ENCODE measurements at places on chromosomes 2 and 18. TPM values are rescaled to one million over a fixed set of nuclear protein-coding genes. Genes with fewer than 3 reads are reported as not detected.
A peak's percentile ranks its signal among the peaks of the same experiment; 100 is the strongest.

- H3K36me3 ChIP-seq, result no peaks in the 10 kb centered on the region
- H3K4me3 ChIP-seq, result no peak overlapping the region
- H3K27ac ChIP-seq, result no peak overlapping the region
- no peak for DNase-seq
- H3K4me1 ChIP-seq, result no peaks in the 10 kb centered on the region
These were observed 176.5 kb downstream of the MREG start for GRCh38 chr2:215836881-215837280.

DNA sequence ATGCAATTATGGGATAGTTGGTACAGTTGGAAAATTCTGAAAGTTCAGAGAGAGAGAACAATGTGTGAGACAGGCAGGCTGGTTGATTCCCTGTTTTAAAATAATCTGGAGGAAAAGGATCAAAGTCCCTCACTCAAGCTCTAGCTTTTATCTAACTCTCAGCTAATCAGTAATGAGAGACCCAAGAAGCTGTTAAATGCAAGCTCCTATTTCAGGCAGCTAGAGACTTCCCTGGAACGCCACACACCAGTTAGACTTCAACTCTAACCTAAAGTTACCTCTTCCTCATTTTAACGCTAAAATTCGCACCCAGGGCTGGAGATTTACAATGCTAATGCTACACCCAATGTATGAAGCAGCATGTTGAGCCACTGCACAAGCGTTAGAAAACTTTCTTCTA is 243.1 kb downstream of the EN1 start:
- H3K36me3 ChIP-seq, result no peaks in the 10 kb centered on the region
- DNase-seq, result no peak
- H3K27ac ChIP-seq, result no peak overlapping the region

GRCh38 chr18:49133112-49133511 is 182.3 kb upstream of the SMAD7 start:
- H3K4me1 ChIP-seq, result no peaks in the 10 kb centered on the region
- DNase-seq, result no peak
- no peaks in the 10 kb centered on the region for H3K36me3 ChIP-seq
- no peak overlapping the region for H3K4me3 ChIP-seq

MLPH gene
- not detected for total RNA-seq

GRCh38 chr2:136246086-136246669 is 128.2 kb upstream of the CXCR4 start:
- H3K4me3 ChIP-seq, result no peak overlapping the region
- H3K27ac ChIP-seq, result no peak overlapping the region
- DNase-seq, result no peak
- peaks cover 9% of the 10 kb centered on the region for H3K27me3 ChIP-seq
- peaks cover 38% of the 10 kb centered on the region for H3K4me1 ChIP-seq

DNA sequence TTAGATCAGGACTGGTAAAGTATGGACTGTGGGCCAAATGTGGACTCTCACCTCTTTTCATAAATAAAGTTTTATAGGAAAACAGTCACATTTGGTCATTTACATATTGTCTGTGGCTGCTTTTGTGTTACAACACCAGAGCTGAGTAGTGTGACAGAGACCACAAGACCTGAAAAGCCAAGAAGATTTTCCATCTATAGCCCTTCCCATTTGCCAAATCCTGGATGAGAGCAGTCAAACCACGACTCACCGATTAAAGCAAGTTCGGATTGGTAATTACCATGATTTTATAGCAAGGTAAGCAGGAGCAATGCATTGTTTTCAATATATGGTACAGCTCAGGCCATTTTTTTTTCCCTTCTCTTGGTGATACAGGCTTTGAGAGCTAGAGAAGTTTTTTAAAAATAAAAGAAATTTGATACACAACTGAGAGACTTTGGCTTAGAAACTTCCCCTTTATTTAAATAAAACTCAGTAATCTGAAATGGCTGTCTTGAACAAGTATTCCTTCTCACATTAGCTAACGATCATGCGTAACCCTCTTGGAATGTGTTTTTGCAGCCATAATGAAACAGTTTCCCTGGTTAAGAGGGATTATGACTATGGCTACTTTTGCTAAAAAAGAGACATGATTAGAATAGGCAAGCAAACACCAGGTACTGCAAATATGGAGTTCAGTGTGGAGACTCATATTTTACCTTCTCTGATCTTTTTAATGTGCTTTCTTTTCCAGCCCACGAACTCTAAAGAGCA is 9.5 kb upstream of the MALL start:
- H3K27ac ChIP-seq, result no peak overlapping the region
- peaks cover 2% of the 10 kb centered on the region for H3K4me1 ChIP-seq
- H3K27me3 ChIP-seq, result peaks cover 6% of the 10 kb centered on the region

GRCh38 chr2:174925046-174925784 is 80.0 kb downstream of the CHN1 start:
- H3K27me3 ChIP-seq, result no peaks in the 10 kb centered on the region
- no peak overlapping the region for H3K4me3 ChIP-seq
- no peaks in the 10 kb centered on the region for H3K4me1 ChIP-seq
- no peak overlapping the region for H3K27ac ChIP-seq

DNA sequence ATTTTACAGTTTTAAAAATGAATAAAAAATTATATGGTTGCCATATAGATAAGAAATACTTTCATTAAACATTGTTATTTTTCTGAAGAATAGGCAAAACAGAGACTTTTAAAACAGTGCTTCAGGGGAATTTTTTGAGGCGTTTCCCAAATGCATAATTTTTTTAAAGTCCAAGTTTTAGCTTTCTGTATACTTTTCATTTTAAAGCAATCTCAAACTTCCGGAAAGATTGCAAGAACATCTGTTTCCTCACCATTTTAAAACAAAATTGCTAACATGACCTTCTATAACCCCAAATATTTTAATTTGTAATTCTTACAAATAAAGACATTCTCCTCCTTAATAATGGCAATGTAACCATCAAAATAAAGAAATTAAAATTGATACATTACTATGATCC is 15.1 kb upstream of the MBD2 start:
- no peak overlapping the region for H3K4me3 ChIP-seq
- no peak for DNase-seq
- H3K4me1 ChIP-seq, result no peaks in the 10 kb centered on the region
- H3K27ac ChIP-seq, result no peak overlapping the region

DNA sequence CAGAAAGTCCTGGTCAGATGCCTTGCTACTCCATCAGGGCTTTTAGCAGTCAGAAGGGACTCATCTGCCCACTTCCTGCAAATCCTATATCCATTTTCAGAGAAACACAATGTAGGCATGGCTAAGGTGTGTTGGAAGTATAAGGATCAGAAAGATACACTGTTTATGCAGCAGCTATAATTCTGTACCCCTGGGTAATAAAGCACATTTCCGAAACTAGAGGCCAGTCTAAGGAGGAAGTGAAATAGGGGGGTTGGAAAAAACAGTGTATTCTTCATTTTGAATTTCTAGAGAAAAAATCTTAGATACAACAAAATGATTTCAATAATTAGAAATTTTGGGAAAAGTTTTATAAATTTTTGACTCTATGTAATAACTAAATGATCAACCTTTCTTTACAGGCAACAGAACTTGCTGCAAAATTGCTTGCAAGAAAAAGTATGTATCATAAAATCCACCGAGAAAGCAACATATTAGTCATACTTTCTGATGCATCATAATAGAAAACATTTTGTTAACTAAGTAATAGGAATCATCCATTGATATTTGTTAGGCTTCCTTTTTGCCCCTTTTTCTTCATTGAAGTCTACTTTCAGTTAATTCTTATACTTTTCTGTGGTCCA is 47.4 kb downstream of the FSIP2 start:
- no peaks in the 10 kb centered on the region for H3K4me1 ChIP-seq
- H3K27me3 ChIP-seq, result no peaks in the 10 kb centered on the region
- no peaks in the 10 kb centered on the region for H3K36me3 ChIP-seq
- H3K4me3 ChIP-seq, result no peak overlapping the region

GRCh38 chr2:72846171-72847095 is 20.6 kb upstream of the EXOC6B start:
- peaks cover 13% of the 10 kb centered on the region for H3K27me3 ChIP-seq
- no peak for DNase-seq
- no peak overlapping the region for H3K27ac ChIP-seq

DNA sequence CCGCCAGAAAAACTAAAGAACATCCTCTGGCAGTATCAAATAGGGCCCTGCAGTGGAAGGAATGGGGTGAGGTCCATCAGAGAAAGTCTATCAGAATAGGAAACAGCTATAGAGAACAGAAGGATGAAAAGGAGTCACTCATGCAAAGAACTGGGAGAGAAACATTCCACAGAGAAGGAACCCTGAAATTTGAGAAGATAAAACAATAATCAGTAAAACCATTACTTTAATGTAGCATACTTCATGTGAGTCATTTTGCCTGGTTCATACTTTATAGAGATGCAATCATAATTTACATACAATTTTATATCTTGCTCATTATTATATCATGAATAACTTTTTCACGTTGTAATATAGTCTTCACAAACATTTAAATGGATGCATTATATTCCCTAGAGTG is 402.2 kb downstream of the NCKAP5 start:
- H3K27me3 ChIP-seq, result no peaks in the 10 kb centered on the region
- H3K36me3 ChIP-seq, result no peaks in the 10 kb centered on the region
- no peak overlapping the region for H3K4me3 ChIP-seq

DNA sequence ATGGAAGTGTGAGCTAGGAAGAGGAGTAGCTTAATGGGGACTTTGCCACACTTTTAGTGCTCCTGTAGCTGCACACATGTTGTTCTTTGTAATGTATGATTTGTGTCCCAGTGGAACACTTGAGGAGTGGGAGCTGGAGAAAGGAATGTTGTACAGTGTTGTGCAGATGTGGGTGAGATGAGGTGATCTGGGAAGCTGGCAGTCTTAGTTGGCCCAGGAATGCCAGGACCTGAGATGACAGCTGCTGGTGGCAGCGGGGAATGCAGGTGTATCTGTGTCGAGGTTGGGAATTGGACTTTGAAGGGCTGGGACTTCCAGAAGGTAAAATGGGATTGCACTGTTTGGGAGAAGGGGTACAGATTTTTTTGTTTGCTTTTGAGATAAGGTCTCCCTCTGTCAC is 23.6 kb downstream of the NEDD4L start:
- H3K27ac ChIP-seq, result no peak overlapping the region
- H3K36me3 ChIP-seq, result no peaks in the 10 kb centered on the region
- DNase-seq, result no peak
- H3K4me3 ChIP-seq, result no peak overlapping the region
- H3K4me1 ChIP-seq, result no peaks in the 10 kb centered on the region

KYNU gene
- not detected for total RNA-seq

- H3K27ac ChIP-seq, result no peak overlapping the region
- H3K4me3 ChIP-seq, result no peak overlapping the region
- no peaks in the 10 kb centered on the region for H3K4me1 ChIP-seq
- DNase-seq, result no peak
- no peaks in the 10 kb centered on the region for H3K27me3 ChIP-seq
- H3K36me3 ChIP-seq, result no peaks in the 10 kb centered on the region
These were observed 95.1 kb upstream of the L3MBTL4 start for GRCh38 chr18:6509832-6510231.

ABCB11 gene
- total RNA-seq, result not detected

GRCh38 chr2:120396013-120396860 is 50.3 kb downstream of the INHBB start:
- H3K27me3 ChIP-seq, result no peaks in the 10 kb centered on the region
- H3K36me3 ChIP-seq, result no peaks in the 10 kb centered on the region
- no peaks in the 10 kb centered on the region for H3K4me1 ChIP-seq
- DNase-seq, result no peak
- H3K27ac ChIP-seq, result no peak overlapping the region

DPYSL5 gene
- not detected for total RNA-seq

- no peaks in the 10 kb centered on the region for H3K4me1 ChIP-seq
- no peaks in the 10 kb centered on the region for H3K36me3 ChIP-seq
- no peaks in the 10 kb centered on the region for H3K27me3 ChIP-seq
- DNase-seq, result no peak
- no peak overlapping the region for H3K27ac ChIP-seq
- H3K4me3 ChIP-seq, result no peak overlapping the region
These were observed 491.2 kb downstream of the PIK3C3 start for GRCh38 chr18:42446195-42446594.

DNA sequence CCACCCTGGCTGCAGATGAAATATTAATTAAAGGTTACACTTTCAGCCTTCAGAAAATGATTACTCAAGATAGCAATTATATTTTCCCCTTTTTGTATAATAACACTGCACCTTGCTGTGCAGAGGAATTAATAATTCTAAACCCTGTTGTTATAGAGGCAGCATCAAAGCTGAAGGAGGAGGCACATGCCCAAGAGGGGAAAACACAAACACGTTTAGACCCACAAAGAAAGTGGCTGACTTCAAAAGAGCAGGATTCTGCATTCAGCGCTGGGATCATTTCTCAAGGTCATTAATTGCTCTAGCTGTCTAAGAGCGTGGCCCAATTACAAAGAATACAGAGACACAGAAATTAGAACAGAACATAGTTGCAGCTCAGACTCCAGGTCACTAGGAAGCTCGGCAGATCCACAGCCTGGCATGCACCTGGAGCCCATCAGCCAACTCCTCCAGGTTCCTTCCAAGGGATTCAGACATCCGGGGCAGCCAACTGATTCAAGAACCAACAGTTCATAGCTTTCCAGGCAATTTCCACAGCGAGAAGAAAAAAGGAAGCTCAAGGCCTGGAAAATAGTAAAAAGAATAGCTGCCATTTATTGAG is 102.3 kb upstream of the ID2 start:
- peaks cover 11% of the 10 kb centered on the region for H3K27me3 ChIP-seq
- DNase-seq, result no peak
- no peaks in the 10 kb centered on the region for H3K36me3 ChIP-seq
- H3K4me1 ChIP-seq, result peaks cover 76% of the 10 kb centered on the region
- H3K4me3 ChIP-seq, result no peak overlapping the region
- H3K27ac ChIP-seq, result no peak overlapping the region

DNA sequence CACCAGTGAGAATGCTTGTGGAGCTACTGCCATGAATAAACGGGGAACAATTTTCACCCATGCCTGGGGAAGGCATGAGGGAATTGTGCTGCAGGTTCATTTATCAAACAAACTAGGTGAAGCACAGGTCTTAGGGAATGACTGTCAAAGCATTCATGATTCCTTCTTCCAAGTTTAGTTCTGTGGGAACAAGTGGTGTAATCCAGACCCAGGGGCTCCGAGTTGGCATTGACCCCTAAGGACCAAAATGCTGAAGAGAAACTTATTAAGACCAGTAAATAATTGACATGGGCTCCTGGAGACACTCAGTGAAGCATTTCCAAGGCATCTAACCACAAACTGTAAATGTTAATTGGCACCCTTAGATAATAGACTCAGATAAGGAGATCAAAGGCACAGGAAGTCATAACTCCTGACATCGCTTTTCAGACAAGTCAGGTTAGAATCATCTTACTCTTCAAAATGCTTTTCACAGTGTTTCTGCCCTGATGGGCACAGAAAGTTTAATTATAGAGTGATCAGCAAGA is 96.9 kb downstream of the SPP2 start:
- peaks cover 29% of the 10 kb centered on the region for H3K4me1 ChIP-seq
- no peak for DNase-seq
- peaks cover 4% of the 10 kb centered on the region for H3K36me3 ChIP-seq
- H3K27ac ChIP-seq, result peak overlapping the region; percentile 50
- peaks cover 3% of the 10 kb centered on the region for H3K27me3 ChIP-seq

DAW1 gene
- not detected for total RNA-seq

CROCC2 gene
- not detected for total RNA-seq

DNA sequence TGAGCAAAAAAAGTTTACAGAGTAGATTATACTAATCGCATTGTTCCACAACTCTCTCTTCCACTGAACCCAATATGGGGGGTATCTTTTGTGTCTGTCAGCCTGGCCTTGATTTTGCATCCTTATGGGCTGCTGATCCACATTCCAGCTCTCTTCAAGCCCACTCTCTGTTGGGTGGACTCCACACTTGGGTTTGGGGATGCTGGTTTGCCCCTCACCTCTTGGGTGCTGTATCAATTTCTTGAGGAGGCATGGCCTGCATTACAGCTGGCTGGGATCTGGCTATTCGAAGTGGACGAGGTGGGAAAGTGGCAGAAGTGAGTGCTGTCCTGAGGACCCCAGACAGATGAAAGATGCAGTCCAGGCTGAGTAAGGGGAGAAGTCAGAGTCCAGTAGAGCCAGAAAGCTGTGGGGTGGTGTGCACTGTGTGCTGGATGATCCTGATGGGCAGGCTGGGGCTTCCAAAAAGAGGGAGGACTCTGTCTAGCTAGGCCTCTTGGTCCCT is 141.4 kb downstream of the CAPN13 start:
- H3K27ac ChIP-seq, result no peak overlapping the region
